Stimulated activated CD4-positive, alpha-beta T cell treated with anti-CD3 and anti-CD28 coated beads, Interleukin-1b, Interleukin-23, amount 100 ng/mL, for 48 hours (primary cell): ENCODE measurements at places on chromosomes 13 and 19.

DNA sequence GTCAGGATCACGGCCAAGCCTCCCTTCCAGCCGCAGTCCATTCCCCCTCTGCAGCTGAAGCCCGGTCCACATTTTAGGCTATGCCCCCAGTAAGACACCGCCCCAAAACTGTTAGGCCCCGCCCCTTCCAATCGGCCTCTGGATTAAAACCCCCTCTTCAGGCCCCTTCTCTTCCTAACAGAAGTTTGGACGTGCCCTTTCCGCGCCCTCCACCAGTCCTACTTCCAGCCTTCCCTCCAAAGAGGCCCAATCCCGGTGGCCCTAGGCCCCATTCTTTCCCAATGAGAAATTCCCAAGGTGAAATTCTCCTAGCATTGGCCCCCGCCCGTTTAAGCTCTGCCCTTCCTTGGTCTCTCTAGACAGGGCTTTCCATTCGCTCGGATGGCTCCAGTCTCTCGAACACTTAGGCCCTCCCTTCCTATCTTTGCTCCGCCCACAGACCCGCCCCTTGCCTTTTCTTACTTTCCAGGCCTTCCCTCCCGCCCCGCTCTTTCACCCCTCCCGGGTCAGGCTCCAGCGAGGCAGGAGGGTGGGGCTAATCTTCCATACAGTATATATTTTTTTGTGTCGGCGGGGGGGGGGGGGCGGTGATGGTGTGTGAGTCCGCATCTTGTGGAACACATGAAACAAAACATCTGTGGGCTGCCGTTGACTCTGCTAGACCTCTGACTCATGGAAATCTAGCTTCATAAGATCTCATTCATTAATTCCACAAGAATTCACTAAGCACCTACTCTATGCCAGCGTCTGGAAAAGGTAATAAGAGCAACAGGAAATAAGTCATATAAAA, 13.6 kb downstream of the LTBP4 start:
- DNase-seq: peak; percentile 98

GRCh38 chr13:80180740-80181355, 160.1 kb downstream of the SPRY2 start:
- DNase-seq: no peak

DNA sequence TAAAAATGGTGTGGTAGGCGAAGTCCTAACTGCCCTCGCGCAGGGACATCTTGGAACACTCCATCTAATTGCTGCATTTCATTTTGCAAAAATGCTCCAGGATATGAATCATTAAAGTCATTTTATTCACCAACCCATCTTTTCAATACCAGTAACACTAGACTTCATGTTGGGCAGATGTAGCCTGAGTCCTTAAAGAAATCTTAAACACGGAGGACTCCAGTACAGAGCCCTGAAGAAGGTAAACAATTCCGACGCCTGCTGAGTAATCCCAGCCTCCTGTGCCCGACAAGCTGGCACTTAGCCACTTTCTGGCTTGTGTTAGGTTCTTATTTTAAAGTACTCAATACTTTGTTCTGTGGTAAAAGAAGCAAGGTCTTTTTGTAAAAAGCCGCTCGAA, 58.0 kb upstream of the IRS2 start:
- no peak for DNase-seq

GRCh38 chr13:66003558-66003957, 1226.6 kb downstream of the PCDH9 start:
- DNase-seq: no peak

- DNase-seq: peak; percentile 22
Observed at GRCh38 chr19:10655457-10656312, 1.5 kb downstream of the ILF3 start.

DNA sequence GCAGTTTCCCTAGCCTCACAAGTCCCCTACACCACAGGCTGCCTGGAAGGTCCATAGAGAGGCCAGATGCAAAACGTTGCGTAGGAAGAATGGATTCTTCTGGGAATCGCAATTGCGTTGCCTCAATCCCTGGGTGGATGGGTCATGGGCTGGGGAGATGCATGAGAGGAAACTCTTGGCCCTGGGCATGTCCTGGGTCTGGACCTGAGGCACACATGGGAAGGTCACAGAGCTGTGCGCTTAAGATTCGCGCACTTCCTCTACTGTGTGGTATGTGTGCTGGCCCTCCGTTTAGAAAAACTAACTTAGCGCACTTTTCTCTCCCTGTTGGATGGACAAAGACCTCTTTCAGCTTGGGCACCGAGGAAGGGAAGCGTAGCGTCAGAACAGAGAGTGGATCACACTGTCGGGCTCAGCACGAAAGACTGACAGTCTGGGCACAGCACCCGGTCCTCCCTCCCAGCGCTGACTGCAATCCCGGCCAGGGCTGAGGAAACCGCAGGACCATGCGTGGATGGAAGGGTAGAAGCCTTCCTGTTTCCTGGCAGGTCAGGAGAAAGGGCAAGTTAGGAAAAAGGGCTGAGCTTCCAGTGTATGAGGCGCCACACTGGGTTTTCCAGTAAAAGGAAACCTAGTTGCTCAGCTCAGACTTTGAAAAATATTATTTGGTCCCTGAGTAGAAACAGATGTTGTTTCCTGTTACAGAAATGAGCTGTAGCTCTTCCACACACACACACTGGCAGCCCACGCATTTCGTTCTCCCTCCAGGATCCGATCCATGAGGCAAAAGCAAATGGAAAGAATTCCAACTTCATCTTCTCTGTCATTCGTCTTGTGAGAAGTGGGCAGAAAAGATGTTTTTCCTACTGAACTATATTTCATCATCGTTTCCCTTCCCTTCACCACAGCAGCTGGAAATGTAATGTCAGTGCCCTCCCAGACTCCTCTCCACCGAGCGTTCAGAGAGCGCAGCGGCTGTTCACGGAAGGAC, 86.0 kb downstream of the ING1 start:
- DNase-seq: no peak

- no peak for DNase-seq
Observed at GRCh38 chr13:40483601-40484000, 182.8 kb downstream of the FOXO1 start.
